Fibroblast of lung (primary cell): ENCODE measurements at places on chromosomes 12 and 14. TPM values are rescaled to one million over a fixed set of nuclear protein-coding genes. Genes with fewer than 3 reads are reported as not detected.

ADCY6 gene
- 34.7 and 53.2 TPM in 2 replicates for total RNA-seq

KRT71 gene
- not detected in 2 replicates for total RNA-seq

MIA2 gene
- total RNA-seq, result 11.8 and 15.0 TPM in 2 replicates

ZNF891 gene
- 1.0 and 1.2 TPM in 2 replicates for total RNA-seq

KRT6C gene
- not detected in 2 replicates for total RNA-seq

NFE2 gene
- total RNA-seq, result under 0.01 and 0.17 TPM in 2 replicates

SERPINA1 gene
- under 0.01 TPM in 1 of 2 replicates, not detected in the other for total RNA-seq

PMEL gene
- total RNA-seq, result 0.26 and 0.50 TPM in 2 replicates

C1S gene
- total RNA-seq, result 997 and 1,549 TPM in 2 replicates

LHX5 gene
- not detected in 2 replicates for total RNA-seq

ZNF740 gene
- total RNA-seq, result 14.6 and 16.8 TPM in 2 replicates

IKZF4 gene
- total RNA-seq, result 0.51 and 2.0 TPM in 2 replicates
